ENCODE measurements at places on chromosomes 5 and 9. TPM values are rescaled to one million over a fixed set of nuclear protein-coding genes. Genes with fewer than 3 reads are reported as not detected.
A peak's percentile ranks its signal among the peaks of the same experiment; 100 is the strongest.

GRCh38 chr9:92035687-92036410, 79.4 kb downstream of the SPTLC1 start:
- no peak for DNase-seq

DNA sequence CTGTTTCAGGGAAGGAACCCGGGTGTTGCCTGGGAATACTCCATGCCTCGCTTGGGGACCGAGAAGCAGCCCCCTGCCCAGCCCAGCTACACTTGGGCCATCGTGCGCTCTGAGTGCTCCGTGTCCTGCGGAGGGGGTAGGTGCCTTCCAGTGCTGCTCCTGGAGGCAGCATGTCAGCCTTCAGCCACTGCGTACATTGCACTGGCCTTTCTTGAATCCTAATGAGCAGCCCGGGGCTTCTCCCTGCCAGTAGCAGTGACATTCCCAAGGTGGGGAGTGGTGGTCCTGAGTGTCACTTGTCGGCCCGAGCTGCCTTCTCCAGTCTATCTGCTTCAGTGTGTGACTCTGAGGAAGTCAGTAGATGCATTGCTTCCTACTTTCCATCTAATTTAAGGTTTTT, 101.9 kb downstream of the ADAMTS16 start:
- DNase-seq: no peak

- DNase-seq: no peak
These were observed 80.1 kb downstream of the EGFLAM start for GRCh38 chr5:38338455-38338854.

GRCh38 chr5:105684799-105685198, 1985.9 kb downstream of the EFNA5 start:
- DNase-seq: no peak

DNA sequence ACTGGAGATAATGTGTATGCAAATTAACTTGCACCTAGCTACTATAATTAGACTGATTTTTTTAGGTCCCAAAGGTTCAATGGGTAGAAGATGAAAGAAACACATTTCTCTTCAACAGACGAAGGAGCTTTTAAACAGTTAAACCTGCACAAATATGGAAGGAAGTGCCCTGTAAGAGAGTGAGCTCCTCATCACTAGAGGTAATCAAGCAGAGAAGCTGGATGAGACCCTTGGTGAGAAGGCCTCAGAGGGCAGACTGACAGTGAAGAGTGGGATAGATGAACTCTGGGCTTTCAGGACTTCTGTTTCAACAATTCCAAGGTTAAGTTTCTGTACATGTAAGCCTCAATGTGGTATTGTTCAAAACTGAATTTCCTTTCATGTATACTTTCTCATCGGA, 23.2 kb downstream of the PTPN3 start:
- DNase-seq: no peak

DNA sequence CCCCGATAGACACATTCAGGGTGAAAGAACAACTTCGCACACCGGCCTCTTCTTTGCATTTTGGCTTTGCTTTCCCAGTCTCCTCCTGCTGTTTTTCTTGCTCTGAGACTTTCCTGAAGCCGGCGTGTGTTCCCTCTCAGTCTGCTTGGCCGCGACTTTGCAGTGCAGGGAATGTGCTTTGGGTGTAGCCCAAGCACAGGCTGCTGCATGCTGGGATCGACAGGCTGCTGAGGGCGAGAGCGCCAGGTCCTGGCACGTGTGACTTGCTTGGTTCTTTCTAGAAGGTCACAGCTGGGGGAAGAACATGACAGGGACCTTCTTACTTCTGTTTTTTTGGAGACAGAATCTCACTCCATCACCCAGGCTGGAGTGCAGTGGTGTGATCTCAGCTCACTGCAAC, 40.6 kb downstream of the TENT4A start:
- peak; percentile 5 for DNase-seq

- DNase-seq: no peak
These were observed 1.7 kb upstream of the PLPPR1 start for GRCh38 chr9:101026824-101027223.

DNA sequence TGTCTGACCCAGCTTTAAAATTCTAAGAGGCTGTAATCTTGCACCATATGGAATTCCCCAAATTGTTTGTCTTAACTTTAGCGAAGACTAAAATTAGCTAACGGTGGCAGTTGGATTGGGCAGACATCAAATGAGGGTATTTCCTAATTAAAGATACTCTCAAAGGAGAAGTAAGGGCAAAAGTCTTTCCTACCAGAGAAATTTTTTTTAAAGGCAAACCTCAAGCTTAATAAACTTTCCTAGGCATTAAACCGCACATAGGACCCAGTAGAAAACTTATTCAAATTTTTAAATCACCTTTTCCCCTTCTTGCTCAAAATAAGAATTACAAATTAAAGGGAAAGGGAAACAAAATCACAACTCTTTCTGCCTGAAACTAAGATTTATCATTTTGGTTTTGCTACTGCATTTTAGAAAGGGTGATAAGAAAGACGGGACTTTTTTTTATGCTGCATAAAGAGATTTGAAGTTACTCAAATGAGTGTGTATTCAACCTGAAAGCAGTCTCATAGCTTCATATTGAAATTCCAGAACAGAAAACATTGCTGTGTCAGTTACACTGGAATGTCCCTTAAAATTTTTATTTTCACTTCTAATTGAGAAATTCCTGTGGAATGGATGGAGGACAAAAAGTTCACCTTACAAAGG, 189.1 kb upstream of the PTGER4 start:
- no peak for DNase-seq

- DNase-seq: no peak
These were observed 139.4 kb upstream of the ANKH start for GRCh38 chr5:15010936-15011335.

- DNase-seq: no peak
These were observed 627.1 kb downstream of the EFNA5 start for GRCh38 chr5:107043665-107044064.

DNA sequence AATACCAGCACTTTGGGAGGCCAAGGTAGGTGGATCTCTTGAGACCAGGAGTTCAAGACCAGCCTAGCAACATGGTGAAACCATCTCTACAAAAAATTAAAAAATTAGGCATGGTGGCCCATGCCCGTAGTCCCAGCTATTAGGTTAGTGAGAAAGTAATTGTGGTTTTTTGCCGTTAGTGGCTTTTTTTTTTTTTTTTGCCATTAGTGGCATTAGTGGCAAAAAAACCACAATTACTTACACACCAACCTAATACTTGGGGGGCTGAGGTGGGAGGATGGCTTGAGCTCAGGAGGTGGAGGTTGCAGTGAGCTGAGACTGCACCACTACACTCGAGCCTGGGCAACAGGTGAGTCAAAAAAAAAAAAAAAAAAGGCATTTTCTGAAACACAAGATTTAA, 27.8 kb downstream of the MLANA start:
- DNase-seq: no peak

DNA sequence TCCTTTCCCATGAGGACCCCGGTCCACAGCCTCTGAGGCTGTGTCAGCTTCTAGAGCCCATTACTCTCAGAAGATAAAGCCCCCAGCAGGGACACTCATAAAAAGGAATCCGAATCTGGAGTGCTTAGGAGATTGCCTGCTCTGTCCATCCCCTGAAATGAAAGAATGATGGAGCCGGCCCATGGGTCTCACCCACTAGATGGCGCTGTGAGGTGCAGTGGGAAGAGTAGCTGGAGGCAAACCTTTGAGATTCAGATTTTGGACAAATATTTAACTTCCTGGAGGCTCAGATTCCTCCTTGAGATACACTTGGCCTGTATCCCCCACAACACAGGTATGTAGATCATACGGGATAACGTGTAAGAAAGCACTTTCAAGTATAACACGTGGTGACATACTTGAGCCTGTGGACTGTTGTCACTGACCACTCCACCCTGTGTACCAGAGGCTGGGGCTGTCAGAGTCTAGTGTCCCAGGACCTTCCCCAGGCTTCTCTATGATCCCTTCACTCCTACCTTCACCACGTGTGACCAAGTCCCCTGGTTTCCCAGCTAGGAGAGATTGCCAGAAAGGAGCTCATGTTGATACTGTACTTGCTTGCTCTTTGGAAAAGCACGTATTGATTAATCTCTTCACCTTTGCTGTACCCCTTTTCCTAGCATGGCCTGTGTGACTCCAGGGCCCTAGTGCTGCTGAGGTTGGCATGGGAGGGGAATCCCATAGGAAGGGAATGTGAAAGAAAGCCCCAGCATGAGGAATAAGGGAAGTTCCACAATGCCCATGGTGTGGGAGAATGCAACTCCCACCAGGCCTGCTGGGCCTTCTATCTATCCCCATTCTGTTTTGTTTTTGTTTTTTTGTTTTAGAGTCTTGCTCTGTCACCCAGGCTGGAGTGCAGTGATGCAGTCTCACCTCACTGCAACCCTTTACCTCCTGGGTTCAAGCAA, 32.1 kb downstream of the TRMO start:
- peak; percentile 62 for DNase-seq

GRCh38 chr9:105278751-105279150, 34.3 kb downstream of the SLC44A1 start:
- no peak for DNase-seq

GRCh38 chr5:160697281-160697680, 154.7 kb downstream of the ATP10B start:
- DNase-seq: no peak

DNA sequence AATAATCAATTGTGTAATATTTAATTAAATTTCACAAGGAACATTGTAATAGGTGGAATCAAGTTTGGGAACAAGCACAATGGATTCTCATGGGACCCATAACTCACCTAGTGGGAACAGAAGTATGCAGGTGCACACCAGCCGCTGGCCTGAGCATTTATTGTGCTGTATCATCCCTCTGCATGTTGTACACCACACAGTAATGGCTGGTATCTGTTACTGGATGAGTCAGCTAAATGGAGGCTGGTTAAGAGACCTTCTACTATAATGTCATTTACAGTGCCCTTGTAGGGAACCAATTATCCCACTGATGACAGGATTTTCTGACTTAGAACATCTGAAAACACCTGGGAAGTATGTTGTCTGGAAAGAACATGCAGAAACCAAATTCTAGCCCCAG, 3.2 kb upstream of the MAP3K1 start:
- DNase-seq: no peak

- no peak for DNase-seq
These were observed 93.9 kb upstream of the DMRT1 start for GRCh38 chr9:747567-747966.

DNA sequence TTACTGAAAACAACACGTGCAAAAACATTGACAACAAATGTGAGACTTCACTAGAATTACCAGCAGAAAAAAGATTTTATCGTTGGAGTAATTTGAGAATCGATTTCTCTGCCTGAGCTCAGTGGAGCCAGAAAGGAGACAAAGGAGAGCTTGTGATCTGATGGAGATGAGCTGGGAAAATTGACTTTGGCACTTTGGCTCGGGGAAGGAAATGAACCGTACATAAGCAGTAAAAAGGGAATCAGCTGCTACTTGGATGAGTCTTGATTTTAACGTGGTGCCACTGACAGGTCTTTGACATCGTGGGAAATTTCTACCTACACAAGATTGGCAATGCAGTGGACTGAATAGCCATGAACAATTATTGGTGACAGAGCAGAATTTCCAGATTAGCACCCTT, 244.7 kb upstream of the RPS23 start:
- no peak for DNase-seq

DNA sequence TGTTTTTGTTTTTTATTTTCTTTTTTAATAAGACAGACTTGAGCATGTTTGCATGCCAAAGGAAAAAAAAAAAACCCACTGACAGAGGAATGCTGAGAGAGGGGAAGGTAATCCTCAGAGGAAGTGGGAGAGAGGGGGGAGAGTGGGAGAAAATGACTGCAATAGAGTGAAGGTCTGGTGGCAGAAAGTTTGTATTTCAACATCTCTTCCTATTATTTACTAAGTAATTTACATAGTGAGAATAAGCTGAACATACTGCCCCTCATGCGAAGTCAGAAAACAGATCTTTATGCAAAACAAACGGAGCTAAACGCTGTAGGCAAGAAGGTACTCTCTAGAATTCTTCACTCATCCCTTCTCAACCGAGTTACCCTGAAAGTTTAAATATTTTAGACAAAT, 45.0 kb downstream of the ELL2 start:
- DNase-seq: no peak

- no peak for DNase-seq
These were observed 11.1 kb downstream of the UBAP2 start for GRCh38 chr9:34037626-34038025.

DNA sequence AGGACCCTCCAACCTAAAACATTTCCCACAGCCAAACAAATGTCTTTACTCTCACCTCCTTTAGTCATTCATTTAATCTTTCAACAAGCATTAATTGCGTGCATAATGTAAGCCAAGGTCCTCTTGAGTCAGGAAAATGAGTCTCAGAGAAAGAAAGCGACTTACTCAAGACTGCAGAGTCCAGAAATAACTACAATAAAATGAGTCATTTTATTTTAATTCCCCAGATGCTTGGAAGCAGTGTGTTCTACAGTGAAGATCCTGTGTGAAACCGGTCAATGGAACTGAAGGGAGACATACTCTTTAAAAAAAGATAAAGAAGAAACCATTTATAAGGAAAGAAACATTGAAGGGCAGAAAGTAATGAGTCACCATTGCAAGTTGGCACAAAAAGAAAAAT, 513.7 kb downstream of the CDK5RAP2 start:
- DNase-seq: no peak

GRCh38 chr9:26264709-26265601, 586.7 kb upstream of the TUSC1 start:
- no peak for DNase-seq

DNA sequence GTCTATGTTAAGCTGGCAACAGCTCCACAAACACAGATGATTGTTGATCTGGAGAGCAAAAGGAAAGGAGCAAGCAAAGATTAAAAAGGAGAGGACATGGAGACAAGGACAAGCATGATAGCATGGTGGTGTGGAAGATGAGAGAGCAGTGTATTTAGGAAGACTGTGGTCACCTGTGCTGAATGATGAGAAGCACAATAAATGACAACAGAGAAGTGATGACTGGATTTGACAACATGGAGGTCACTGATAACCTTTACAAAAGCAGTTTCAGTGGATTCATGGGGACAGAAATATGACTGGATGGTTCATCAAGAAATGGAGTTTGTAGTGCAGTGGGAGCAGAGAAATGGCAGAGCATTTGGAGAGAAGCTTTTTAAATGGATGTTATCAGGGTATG, 20.2 kb downstream of the TTC33 start:
- no peak for DNase-seq

The GABRP gene
- total RNA-seq: not detected

The MORN5 gene
- total RNA-seq: not detected

The MPDZ gene
- total RNA-seq: 38.7 TPM

The ASS1 gene
- total RNA-seq: 31.5 TPM

The SPATA31A3 gene
- not detected for total RNA-seq

The PCDHB2 gene
- 103 TPM for total RNA-seq

The ROPN1L gene
- not detected for total RNA-seq

The FOXD4 gene
- 0.76 TPM for total RNA-seq

The BHMT gene
- 20.4 TPM for total RNA-seq

The SPOCK1 gene
- 25.4 TPM for total RNA-seq

The PRRT1B gene
- total RNA-seq: not detected

The SPINK1 gene
- total RNA-seq: not detected

Measured in glutamatergic neuron (in vitro differentiated cells).